Activated CD8-positive, alpha-beta memory T cell treated with anti-CD3 and anti-CD28 coated beads for 1 hour (primary cell): ENCODE measurements at places on chromosomes 2 and 18.

- DNase-seq: no peak
Observed at GRCh38 chr18:55479656-55480420, 108.2 kb downstream of the TCF4 start.

GRCh38 chr2:64457524-64457923, 3.6 kb downstream of the LGALSL start:
- no peak for DNase-seq

DNA sequence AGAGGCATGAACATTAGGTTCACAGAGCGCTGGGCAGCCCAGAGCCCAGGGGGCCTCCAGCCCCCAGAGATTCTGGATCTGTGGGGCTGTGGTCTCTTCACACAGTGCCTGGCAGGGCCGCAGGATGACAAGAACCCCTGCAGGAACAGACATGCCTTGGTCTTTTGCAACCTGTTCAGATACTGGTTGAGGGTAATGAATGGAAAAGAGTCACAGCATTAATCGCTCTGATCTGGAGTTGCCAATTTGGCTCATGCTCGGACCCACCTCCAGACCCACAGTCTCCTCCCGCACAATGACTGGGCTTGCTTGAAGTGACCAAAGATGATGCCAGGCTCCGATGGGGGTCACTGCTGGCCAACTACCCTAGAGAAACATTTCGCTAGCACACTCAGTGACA, 229.4 kb upstream of the SMAD2 start:
- no peak for DNase-seq

DNA sequence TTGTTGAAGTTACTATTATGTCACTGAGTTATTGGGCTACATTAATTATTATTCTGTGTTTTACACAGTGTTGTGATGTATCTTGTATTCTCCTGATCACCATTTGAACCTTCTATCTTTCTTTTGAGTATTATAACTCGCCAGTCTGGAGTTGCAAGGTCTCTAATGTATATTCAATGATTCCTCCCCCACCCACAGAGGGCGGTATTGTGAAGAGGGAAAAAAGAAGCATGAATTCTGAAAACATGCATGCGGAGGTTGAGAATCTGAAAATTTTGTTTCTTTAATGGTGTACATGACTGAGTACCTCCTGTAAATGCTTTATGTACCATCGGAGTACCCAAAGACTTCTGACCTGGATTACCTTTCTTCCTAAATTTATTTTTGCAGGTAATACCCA, 266.6 kb downstream of the NR4A2 start:
- no peak for DNase-seq

GRCh38 chr2:113172721-113173541, 840 bp upstream of the PSD4 start:
- DNase-seq: no peak

DNA sequence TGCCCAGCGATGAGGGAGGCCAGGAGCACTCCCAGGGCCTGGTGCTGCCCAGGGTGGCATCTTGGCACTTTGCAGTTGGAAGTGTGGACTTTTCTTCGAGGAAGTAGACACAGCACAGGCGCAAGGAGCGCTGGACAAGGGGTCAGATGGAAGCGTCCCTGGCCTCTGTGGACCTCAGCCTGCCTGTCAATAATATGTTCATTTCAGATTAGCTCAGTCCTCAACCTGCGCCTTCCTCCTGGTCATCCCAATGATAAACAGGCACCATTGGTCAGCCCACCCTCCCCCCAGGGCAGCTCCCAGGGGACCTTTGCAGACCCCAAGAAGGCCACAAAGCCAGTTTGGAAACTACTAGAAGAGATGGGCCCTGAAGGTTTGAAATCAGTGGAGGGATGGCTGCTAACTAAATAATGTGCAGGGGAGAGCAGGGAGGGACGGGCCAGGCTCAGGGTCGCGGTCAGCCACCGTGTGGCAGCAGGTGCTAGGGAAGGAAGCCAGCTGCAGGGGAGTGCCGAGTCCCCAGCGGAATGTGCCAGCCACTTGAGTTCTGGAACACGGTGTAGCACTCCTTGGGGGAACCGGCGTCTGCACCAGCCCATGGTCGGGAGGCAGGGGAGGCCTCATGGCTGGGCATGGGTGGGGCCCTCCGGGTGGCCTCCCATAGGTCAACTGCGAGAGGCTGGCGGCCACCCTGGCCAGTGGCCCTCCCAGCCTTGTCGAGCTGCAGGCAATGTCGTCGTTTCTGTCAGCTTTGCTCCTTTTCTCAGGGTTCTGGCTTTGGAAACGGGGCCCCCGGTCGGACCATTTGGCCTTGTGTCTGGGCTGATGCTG, 59.9 kb downstream of the ADI1 start:
- no peak for DNase-seq

- DNase-seq: no peak
Observed at GRCh38 chr2:157751462-157752058, 122.9 kb upstream of the ACVR1C start.

DNA sequence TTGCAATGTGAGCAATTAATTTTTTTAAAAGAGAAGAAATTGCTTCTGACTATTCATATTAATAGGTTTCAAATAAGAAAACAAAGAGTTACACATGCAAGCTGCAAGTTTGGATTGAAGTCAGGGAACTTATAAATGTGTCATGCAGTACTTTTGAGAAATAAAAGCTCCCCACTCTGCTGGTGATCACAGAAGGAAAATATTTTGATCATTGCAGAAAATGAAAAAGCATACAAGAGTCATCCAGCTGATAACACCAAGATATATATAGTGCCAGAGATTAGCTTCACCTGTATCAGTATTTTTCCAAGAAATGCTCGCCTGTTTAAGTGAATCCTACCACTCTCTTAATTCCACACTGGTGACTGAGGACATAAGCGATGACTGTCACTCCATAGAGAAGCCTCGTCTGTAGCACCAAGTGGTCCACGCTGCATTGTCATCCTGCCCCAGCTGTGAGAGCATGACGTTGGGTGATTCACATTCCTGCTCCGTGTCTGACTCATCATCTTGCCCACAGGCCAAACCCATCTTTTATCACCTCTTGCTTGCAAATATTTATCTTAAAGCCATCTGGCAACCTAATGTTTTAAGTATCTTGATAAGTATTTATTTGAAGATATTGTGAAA, 178.0 kb downstream of the ASXL3 start:
- DNase-seq: no peak

- no peak for DNase-seq
Observed at GRCh38 chr18:77969972-77970371, 720.3 kb downstream of the GALR1 start.

- no peak for DNase-seq
Observed at GRCh38 chr18:49966090-49966489, 152.8 kb upstream of the ACAA2 start.

DNA sequence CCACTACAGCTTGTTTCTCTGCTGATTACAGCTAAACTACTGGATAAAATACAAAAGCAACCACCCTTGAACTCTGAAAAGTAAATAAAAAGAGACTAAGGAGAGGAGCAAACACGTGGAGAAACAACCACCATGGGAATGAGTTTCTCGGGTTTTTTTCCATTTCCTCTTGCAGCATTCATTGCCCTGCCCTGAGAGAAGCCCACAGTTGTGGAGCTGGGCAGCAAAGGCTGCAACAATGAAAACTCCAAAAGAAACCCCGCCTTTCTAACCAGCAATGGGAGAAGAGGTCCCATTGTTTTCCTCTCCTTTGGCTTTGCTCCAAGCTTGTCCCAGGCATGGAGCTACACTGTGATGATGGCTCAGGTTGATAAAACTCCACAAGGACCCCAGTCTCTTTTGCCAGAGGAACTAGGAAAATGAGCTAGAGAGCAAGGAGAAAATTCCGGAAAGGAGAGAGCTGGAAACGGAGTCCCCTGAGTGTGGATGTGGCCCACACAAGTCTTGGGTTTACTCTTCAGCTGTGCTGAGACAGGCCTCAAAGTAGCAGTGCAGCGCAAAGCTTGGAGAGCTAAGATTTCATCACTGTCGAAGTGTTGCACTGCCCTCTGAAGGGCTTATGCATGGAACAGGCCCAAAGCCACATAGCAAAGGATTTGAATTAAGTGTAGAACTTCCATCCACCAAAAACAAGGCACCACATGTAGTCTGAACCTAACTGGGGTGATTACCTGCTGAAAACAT, 20.9 kb downstream of the NAPG start:
- DNase-seq: no peak

- DNase-seq: no peak
Observed at GRCh38 chr2:152097801-152098495, 896 bp downstream of the CACNB4 start.

- DNase-seq: no peak
Observed at GRCh38 chr2:211033765-211034164, 477.4 kb downstream of the CPS1 start.

GRCh38 chr2:38643021-38643671, 22.8 kb upstream of the GALM start:
- DNase-seq: no peak

DNA sequence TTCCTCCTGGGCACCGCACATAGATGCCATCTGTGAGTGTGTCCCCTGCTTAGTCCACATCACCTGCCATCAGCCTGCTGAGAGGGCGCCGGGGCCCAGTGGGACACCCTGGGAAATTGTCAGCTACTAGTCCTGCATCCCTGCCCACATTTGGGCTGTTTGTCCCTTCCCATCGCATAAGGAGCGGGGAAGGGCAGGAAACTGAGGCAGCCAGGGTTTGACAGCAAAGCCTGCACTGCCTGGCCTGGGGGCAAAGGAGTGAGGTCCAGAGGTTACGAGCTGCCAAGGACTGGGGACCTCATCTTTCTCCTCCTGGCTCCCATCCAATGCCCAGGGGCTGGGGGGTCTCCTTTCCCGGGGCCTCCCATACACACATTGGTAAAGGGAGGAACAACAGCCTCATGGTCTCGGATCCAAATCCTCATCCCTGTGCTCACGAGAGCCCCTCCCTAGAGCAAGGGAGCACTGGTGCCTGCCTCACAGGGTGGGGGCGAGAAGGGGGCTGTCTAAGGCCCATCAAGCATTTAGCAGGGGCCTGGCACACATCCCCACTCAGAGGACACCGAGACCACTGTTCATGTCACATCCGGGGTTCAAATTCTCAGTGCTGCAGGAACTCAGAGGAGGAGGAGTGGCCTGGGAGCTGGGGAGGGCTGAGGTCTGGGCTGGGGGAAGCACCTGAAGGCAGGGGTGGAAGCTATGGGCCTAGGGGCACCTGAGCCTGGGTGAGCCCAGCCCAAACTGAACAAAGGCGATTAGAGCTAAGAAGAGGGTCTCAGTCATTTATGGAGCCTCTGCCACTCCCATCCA, 113.8 kb downstream of the SMAD7 start:
- no peak for DNase-seq

DNA sequence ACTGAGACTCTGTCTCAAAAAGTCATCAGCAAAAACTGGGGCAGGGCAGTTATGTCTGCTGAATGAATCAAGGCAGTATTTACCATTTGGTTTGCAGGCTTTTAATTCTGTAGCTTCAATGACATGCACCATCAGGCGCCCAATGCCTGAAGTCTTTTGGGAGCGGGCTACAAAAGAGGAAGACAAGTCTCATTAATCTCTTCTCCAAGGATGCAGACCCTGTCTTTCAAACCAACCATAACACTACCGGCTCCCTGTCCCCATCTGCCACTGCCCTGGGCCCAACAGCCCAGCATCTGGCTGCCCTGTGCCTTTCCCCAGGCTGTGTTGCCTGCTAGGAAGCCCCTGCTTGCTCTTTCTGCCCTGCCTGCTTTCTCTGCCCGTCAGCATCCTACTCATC, 30.3 kb downstream of the FAM228A start:
- no peak for DNase-seq

DNA sequence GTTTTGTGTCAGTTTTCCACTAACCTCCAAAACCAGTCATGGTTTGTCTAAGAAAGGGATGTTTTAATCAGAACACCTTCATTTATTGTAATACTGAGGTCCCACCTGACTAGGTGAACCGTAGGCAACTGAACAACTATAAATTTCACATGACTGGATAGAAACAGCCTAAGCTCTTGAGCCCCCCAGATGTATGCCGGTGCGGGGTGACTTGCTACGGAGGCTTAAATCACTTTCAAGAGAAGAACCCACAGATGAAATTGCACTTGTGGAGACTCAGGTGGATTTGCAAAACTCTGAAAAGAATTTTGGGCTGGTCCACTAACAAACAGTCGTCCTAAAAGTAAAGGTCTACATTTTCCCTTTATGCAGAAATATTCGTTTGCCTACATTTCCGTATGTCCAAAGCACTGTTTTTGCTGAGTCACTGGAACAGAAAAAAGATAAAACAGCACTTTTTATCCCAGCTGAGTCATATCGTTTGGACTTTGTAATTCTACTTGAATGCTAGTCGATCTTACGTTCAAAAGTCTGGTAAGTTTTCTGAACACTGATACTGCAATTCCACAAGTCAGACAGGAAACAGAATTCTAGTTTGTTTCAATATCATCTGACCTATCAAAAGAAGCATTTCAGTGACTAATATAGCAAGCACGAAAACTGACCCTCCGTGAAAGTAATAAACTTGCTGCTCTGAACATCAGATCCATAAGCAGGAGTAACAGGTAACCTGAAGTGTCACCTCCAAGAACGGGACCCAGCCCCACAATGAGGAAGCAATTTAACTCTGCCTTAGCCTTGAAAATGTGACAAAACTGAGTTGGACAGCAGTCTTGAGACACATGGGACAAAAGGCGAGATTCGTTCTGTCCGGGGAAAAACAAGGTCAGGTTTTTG, 18.1 kb downstream of the ZNF516 start:
- DNase-seq: no peak

GRCh38 chr2:39563572-39563971, 102.1 kb upstream of the TMEM178A start:
- DNase-seq: no peak

DNA sequence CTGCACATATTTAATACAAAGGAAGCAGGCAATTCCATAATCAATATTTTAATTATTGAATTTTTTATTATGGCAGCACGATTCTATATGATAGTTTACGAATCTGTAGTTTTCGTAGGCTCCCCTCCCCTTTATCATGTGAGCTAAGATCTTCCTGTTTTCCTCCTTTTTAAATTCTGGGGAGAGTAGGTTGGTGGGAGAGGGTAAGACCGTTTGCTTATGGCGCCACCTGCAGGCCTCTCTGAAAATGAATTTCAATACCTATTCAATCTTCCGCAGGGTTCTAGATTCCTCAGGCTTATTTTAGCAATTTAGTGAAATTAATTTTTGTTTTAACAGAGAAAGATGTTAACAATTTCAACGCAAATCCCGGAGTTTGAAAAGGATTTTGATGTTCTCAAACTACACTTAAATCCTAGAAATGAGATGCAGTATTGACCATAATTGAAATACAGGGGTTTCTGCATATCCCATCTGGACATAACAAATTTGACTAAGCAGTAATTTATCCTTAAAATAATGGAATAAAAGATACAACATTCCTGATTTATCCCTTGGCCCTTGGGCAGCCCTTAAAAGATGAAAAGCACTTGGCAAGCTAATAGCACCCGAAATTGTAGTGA, 12.8 kb upstream of the GBX2 start:
- DNase-seq: no peak
